ENCODE measurements at places on chromosomes 2 and 18.

GRCh38 chr2:61178603-61179545 lies 16.9 kb downstream of the C2orf74 start:
- no peak for DNase-seq

- DNase-seq = no peak
These were observed 9.4 kb downstream of the ZNF24 start for GRCh38 chr18:35334821-35335220.

DNA sequence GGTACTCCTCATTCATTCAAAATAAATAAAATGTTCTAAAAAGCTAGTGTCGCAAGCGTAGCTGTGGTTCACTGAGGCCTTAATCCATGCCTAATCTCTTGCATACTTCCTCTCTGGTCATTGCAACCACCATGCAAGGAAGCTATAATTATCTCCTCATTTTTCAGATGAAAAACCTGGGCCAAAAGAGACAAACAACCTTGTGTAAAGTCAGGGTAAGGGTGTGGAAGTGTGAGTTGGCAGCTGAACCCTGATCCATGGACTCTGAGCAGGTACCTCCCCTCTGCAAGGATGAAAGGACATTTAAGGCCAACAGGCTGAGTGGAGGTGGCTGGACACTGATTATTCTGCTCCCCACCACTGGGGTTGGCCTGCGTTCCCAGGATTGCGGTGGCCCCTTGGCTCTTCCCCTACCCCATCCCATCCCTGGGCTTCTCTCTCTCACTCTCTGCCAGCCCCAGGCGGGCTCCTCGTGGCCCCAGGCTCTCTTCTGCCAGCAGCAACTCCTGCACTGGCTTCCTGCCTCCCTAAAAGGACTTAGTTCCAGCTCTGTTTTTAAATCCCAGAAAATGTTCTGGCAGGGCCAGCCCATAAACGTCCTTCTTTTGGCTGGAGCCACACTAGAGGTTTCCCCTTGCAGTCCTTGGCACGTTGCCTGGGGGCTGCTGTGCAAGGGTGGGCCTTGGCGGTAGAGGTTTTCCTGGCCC lies 72.0 kb upstream of the AFF3 start:
- peak; percentile 60 for DNase-seq

DNA sequence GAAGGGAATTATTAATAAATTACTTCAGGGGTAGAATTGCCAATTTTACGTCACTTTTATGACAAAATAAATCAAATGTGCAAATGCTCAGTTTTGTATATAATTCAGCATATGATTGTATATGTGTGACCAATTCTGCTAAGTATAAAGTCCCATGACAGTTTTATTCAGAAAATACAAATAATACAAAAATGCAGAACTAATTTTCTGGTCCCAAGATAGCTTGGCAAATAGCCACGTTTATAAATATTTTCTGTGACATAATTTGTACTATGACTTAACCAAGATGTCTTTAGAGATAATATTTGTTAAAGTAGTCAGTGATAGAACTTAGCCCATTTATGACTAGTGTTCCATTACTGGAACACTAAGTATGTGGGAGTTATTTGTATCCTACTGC lies 24.2 kb upstream of the CAB39 start:
- DNase-seq = no peak

Data from lower leg skin (tissue), 4 donors.